CD4-positive, alpha-beta T cell treated with Interleukin-1 beta for 1 hour (primary cell): ENCODE measurements at places on chromosomes 13 and 19.

- no peak for DNase-seq
These were observed 24.8 kb upstream of the CEACAM21 start for GRCh38 chr19:41551212-41551610.

DNA sequence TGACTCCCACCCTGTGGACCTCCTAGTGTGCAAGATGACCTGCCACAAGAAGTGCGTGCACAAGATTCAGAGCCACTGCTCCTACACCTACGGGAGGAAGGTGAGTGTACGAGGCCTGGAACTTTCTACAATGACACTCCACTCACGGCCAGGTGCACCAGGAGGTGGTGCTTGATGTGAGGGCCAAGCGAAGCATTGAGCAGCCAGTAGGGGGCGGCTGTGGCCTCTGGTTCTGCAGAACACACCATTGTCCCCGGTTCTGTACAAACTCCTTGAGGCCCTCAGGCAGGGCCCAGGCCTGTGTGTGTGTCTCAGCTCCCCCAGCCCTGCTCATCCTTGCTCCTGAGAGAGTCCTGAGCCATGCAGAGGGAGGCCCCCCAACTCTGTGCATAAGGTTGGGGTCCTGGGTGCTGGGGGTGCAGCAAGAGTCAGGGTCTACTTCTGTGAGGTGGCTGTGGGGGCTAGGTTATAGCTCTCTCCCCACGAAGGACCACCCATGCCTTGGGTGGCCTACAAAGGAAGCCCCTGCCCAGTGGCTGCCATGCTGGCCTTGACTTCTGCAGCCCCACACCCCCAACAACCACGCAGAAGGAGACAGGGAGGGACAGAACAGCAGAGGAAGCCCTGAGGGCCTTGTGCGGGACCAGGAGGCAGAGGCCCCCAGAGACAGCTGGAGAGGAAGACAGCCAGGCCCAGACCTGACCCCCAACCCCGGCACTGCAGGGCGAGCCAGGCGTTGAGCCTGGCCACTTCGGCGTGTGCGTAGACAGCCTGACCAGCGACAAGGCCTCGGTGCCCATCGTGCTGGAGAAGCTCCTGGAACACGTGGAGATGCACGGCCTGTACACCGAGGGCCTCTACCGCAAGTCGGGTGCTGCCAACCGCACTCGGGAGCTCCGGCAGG, 9.7 kb upstream of the USE1 start:
- peak; percentile 65 for DNase-seq

GRCh38 chr13:30346789-30347167, 39.4 kb upstream of the KATNAL1 start:
- DNase-seq: no peak

- peak; percentile 11 for DNase-seq
These were observed 6.6 kb upstream of the ZNF428 start for GRCh38 chr19:43625918-43626579.

GRCh38 chr13:85650613-85651012, 148.6 kb downstream of the SLITRK6 start:
- DNase-seq: no peak
